Stomach (tissue), 19 donors: ENCODE measurements at places on chromosomes 2 and 18. TPM values are rescaled to one million over a fixed set of nuclear protein-coding genes. Genes with fewer than 3 reads are reported as not detected.
A peak's percentile ranks its signal among the peaks of the same experiment; 100 is the strongest.

The NXPH2 gene
- 1.1 TPM for total RNA-seq

The IL1RL2 gene
- not detected for total RNA-seq

The CPLX4 gene
- total RNA-seq, result not detected

The CPS1 gene
- total RNA-seq, result under 0.01 TPM

The TBR1 gene
- total RNA-seq, result not detected

The LINC00305 gene
- not detected for total RNA-seq

The COPS7B gene
- 2.3 TPM for total RNA-seq

- no peak overlapping the region for H3K27ac ChIP-seq
- no peaks in the 10 kb centered on the region for H3K36me3 ChIP-seq
- no peaks in the 10 kb centered on the region for H3K27me3 ChIP-seq
These were observed 37.9 kb downstream of the EHD3 start for GRCh38 chr2:31271851-31272267.

DNA sequence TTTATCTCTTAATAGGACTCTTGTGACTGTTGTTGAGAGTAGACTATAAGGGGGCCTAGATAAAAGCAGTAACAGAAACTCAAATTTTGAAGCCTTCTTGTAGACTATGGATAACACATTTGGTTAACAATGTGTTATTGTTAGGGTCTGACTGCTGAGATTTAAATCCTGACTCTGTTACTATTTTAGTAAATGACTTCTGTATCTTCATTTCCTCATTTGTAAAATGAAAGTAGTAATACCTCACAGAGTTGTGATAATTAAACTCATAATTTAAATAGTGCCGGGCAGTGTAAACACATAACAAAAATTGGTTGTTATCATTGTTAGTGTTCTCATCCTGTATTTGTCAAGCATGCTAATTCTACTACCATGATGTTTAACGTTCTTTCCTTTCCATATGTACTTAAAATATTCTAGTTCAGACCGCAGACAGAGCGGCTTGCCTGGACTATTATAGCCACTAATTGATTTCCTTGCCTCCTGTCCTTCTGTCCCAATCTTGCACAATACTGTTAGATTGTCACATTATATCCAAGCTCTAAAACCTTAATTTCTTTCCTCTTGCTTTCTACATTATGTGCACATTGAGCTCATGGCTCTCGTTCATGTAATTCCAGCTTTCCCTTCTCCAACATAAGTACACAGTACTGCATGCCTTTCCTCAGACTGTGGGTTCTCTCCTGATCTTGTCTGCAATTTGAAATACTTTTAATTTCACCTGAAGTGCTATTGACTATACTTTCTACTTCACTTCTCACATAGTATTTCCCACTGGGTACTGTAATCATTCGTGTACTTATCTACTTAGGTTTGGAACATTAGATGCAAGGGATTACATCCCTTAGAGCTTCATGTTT lies 48.4 kb downstream of the RBBP8 start:
- H3K27me3 ChIP-seq, result no peaks in the 10 kb centered on the region
- peak overlapping the region; percentile 4 for H3K27ac ChIP-seq
- H3K4me3 ChIP-seq, result no peak overlapping the region
- no peaks in the 10 kb centered on the region for H3K4me1 ChIP-seq

GRCh38 chr18:21179590-21180220 lies 62.3 kb upstream of the GREB1L start:
- H3K36me3 ChIP-seq, result no peaks in the 10 kb centered on the region
- no peaks in the 10 kb centered on the region for H3K4me1 ChIP-seq
- no peak overlapping the region for H3K4me3 ChIP-seq
- no peaks in the 10 kb centered on the region for H3K27me3 ChIP-seq
- H3K27ac ChIP-seq, result no peak overlapping the region

DNA sequence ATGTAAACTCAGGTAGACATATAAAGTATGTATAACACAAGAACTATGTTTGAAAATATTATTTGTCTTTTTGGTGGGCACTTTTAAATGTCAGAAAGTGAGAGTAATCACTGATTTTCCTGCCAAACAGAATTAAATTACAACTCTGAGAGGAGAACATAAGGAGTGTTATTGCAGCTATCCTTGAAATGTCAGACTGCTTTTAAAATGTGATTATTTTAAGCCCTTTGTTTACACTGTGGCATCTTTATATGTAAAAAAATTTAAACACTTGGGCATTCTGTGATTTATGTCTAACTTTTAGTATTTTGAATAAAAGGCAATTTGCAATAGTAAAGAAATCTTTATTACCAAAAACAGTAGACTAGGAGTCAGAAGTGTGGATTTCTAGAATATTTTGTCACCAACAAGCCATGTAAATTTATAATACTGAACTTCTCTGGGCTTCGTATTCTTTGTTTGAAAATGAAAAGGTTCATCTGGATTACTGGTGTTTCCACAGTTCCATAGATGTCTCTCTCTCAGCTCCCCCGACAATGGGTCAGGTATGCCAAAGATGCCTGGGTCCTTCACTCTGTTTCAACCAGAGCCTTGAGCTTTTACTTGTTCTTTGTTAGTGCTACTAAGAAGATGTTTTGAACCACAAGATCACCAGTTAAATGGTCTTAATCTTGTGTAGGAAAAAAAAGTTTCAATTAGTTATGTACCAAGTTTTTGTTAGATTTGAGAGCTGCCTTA lies 38.8 kb downstream of the GULP1 start:
- H3K4me1 ChIP-seq, result peaks cover 70% of the 10 kb centered on the region
- no peaks in the 10 kb centered on the region for H3K27me3 ChIP-seq
- DNase-seq, result no peak
- no peaks in the 10 kb centered on the region for H3K36me3 ChIP-seq
- H3K27ac ChIP-seq, result no peak overlapping the region

GRCh38 chr18:2906704-2907549 lies 60.1 kb downstream of the EMILIN2 start:
- peaks cover 42% of the 10 kb centered on the region for H3K4me1 ChIP-seq
- no peaks in the 10 kb centered on the region for H3K36me3 ChIP-seq
- no peaks in the 10 kb centered on the region for H3K27me3 ChIP-seq
- peak overlapping the region; percentile 74 for H3K27ac ChIP-seq
- peak; percentile 77 for DNase-seq
- peak overlapping the region; percentile 58 for H3K4me3 ChIP-seq

DNA sequence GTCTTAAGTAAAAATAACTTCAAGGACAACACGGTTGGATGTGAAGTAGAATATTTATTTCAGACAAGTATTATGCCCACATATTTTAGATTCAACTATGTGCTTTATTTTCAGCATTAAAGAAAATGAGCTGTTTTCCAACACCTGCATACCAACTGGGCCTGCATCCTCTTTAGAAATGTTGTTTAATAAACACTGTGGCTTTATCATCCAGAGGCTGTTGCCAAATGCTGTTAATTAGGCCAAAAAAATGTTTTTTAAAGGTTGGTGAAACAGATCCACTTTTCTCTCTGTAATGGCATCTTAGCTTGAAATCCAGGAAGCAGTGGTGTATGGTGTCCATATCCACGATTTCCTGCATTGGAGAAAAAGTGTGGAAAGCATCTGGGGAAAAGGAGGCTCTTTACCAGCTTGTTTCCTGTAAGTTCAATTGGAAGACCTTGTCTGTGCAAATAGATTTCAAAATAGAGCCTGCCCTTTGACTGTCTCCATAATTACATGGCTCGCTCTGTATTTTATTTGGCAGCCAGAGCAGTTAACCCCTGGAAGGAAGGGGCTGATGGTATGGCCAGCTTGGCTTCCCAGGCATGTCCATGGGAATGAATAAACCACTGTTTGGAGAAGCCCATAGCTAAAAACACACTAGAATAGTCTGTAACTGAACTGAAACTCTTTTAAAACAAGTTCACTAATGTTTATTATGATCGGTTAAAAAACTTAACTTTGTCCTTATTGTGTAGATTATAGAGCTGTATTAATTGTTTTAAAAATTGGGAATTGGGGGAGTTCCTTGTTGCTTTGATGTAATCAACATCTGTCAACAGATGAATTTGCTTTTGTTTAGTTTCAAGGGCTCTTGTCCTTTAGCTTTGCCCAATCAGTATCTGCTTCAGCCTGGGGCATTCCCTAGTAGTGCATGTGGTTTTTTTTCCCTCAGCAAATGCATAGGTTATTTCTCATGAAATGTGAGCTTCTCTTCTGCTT lies 33.0 kb upstream of the DLX1 start:
- no peaks in the 10 kb centered on the region for H3K4me1 ChIP-seq
- H3K27ac ChIP-seq, result no peak overlapping the region
- no peak overlapping the region for H3K4me3 ChIP-seq
- no peak for DNase-seq
- no peaks in the 10 kb centered on the region for H3K36me3 ChIP-seq
- H3K27me3 ChIP-seq, result no peaks in the 10 kb centered on the region

DNA sequence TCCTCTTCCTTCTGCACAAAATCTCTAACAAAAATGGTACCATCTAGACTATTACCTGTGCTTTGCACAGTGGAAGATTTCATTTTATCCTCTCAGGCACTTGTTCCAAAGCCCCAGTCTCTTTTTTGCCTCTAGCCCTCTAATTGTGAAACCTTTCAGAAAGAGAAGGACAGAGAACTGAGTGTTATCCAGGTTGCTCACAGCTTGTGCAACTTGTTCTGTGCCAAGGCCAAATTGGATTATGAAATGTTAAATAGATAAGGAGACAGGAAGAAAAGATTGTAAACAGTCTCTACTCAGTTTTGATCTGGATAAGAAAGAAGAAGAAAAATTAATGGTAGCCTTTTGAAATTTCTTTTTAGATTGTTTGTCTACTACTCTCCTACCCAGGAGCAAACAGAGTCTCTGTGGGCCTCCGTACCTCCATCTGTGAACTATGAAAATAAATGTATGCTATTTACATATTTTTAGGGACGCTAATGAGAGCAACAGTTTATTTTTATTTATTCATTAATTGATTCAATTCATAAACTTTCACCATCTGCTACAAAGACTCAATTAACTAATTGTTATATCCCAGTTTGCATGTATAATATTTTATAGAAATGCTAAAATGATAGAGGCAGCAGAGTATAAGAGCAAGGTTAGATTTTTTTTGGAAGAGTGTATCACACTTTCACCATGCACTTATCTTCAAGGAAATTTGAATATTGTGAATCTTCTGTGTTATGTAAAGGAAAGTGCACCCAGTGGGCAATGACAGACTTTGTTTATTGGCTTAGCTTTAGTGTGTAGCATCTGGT lies 339.0 kb upstream of the ETAA1 start:
- no peak overlapping the region for H3K27ac ChIP-seq
- H3K27me3 ChIP-seq, result no peaks in the 10 kb centered on the region
- H3K4me1 ChIP-seq, result peaks cover 22% of the 10 kb centered on the region
- no peaks in the 10 kb centered on the region for H3K36me3 ChIP-seq

- no peak overlapping the region for H3K4me3 ChIP-seq
- no peaks in the 10 kb centered on the region for H3K36me3 ChIP-seq
- no peaks in the 10 kb centered on the region for H3K27me3 ChIP-seq
These were observed 125.9 kb upstream of the CTDP1 start for GRCh38 chr18:79553696-79554095.

GRCh38 chr2:15912203-15912602 lies 28.1 kb upstream of the MYCN start:
- no peak overlapping the region for H3K4me3 ChIP-seq
- DNase-seq, result no peak
- no peaks in the 10 kb centered on the region for H3K27me3 ChIP-seq
- H3K4me1 ChIP-seq, result peaks cover 11% of the 10 kb centered on the region
- H3K36me3 ChIP-seq, result no peaks in the 10 kb centered on the region
- H3K27ac ChIP-seq, result no peak overlapping the region

DNA sequence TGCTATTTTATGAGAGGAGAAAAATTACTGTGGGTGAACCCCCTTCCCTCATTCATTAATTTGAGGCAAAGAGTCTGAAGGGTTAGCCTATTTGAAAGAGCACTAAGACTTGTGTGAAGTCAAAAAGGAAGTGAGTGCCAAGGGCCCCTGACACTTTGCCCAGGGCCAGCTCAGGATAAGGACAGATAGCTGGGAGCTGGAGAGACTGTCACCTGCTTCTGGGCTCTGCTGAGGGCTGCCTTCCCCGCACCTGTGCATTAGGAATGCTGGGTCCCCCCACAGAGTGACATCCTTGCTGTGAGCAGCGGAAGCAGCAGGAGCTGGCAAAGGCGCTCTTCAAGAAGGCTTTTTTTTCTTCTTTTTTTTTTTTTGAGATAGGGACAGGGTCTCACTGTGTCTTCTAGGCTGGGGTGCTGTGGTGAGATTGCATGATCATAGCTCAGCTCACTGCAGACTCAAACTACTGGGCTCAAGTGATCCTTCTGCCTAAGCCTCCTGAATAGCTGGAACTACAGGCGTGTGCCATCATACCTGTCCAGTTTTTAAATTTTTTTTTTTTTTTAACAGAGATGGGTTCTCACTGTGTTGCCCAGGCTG lies 148.3 kb downstream of the AQP4 start:
- no peak overlapping the region for H3K27ac ChIP-seq
- H3K4me3 ChIP-seq, result no peak overlapping the region
- no peaks in the 10 kb centered on the region for H3K36me3 ChIP-seq
- no peaks in the 10 kb centered on the region for H3K4me1 ChIP-seq
- no peak for DNase-seq

GRCh38 chr2:85921659-85922058 lies 32.9 kb upstream of the ST3GAL5 start:
- no peak overlapping the region for H3K4me3 ChIP-seq
- H3K4me1 ChIP-seq, result peaks cover 40% of the 10 kb centered on the region
- DNase-seq, result no peak
- no peaks in the 10 kb centered on the region for H3K36me3 ChIP-seq
- peak overlapping the region; percentile 77 for H3K27ac ChIP-seq

DNA sequence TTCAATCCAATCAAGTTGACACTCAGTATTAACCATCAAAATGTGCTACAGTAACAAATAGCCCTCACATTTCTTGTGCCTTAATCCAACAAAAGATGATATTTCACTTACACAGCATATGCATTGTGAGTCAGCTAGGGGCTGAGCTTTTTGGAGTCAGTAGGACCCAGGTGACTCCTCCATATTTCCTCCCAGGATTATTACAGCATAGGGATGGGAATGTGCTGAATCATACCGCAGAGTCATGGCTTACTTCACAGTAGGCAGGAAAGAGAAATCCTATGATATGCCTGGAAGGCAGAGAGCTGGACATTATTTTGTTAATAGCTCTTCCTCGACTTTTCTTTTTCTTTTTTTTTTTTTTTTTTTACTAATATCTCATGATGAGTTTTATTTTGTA lies 153.3 kb downstream of the TMEM182 start:
- H3K27ac ChIP-seq, result no peak overlapping the region
- H3K4me3 ChIP-seq, result no peak overlapping the region
- H3K27me3 ChIP-seq, result no peaks in the 10 kb centered on the region

DNA sequence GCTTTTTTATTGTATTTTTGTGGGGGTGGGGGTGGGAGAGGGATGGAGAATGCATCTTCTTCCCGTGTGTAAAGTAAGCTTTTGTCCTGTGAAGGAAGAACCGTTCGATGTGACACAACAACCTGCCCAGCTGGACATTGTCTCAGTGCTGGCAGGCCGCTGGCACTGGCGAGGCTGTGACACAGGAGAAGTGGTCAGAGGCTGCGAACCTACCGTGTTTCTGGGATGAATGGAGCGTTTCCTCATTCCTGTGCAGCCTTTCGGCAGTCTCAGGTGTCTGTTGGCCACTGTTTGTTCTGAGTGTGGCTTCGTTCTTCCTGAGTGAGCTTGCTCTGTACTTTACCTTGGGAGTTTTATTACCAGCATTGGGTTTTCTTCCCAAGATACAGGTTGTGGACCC lies 8.0 kb downstream of the RAMP1 start:
- peaks cover 7% of the 10 kb centered on the region for H3K27me3 ChIP-seq
- H3K36me3 ChIP-seq, result no peaks in the 10 kb centered on the region
- no peak for DNase-seq
